ENCODE measurements at places on chromosomes 4 and X.

DNA sequence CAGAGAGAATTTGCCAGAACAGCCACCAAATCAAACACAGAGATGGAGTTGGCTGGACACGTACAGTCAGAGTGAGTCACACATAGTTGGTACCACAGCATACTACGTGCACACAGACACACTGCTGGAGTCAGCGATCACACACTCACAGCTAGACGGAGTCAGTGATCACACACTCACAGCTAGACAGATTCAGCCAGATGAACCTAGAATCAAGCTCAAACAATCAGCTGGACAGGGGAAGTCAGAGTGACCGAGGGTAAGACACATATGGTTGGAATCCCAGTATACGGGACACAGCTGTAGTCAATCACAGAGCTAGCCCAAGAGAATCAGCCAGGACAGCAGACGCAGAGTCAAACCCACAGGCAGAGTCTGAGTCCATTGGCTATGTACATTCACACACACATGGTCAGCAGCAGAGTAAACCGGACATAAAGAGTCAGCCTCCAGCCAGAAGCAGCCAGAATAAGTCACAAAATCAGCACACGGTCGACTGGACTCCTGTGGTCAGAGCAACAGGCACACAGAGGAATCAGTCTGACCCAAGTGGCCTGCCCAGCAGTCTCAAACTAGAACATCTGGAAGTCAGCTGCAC lies 4.6 kb downstream of the SLC38A5 start:
- no peak for DNase-seq

DNA sequence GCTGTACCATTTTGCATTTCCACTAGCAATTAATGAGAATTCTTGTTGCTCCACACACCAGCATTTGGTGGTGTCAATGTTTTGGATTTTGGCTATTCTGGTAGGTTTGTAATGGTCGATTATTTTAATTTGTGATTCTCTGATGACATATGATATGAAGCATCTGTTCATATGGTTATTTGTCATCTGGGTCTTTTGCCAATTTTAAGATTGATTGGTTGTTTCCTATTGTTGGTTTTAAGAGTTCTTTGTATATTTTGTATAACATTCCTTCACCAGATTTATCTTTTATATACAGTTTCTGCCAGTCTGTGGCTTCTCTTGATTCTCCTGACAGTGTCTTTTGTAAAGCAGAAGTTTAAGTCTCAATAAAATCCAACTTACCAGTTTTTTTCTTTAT lies 18.5 kb upstream of the BDH2 start:
- DNase-seq = no peak

DNA sequence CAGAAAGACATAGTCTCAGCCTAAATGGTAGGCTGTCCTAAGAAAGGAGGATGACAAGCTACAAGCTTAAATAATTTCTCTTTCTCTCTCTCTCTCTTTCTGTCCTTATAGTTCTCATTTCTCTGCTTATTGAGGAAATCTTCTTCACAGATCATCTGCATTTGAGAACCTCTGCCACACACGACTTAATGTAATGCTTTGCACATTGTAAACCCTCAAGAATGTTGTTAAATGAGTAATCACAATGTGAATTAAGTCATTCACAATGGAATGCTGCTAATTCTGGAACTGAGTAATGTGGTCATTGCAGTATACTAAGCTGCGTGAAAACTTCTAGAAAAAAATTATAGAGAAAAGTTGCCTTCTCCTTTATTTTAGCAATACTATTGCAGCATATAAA lies 508.9 kb upstream of the FTHL17 start:
- DNase-seq = no peak

- no peak for DNase-seq
Observed at GRCh38 chr4:108543359-108543968, 76.9 kb upstream of the RPL34 start.

GRCh38 chrX:2452799-2453198 lies 48.0 kb downstream of the DHRSX start:
- no peak for DNase-seq

DNA sequence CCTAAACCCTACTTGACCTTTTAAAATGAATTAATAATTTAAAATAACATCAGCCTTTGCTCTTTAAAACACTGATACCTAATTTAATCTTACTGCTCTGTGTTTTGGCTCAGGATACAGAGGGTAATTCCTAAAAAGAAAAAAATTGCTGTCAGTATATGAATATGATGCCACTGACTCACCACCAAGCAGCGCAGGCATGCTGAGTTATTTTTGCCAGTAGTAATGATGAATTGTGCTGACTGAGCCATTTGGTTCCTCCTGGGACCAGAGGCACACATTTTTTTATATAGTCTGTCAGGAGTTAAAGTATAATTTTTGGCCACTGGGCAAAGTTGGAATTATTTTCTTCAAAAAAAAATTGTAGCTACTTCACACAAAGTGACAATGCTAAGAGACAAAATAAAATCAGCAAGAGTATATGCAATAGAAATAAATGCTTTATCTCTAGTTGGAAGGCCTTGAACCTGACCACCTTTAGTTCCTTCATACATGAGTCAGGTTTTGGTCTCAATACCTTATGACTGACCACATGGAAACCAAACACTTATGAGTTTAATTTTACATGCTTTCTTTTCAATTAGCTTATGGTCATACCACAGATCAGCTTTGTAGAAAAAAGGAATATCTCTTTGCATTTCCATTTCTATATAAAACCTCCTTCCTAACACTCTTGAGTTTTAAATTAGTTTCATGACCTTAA lies 115.1 kb downstream of the PPP3CA start:
- no peak for DNase-seq

- DNase-seq = no peak
Observed at GRCh38 chrX:19630776-19631707, 115.7 kb upstream of the MAP3K15 start.

- no peak for DNase-seq
Observed at GRCh38 chrX:6729626-6730025, 194.7 kb upstream of the VCX3A start.

GRCh38 chr4:22428441-22428840 lies 87.4 kb downstream of the ADGRA3 start:
- no peak for DNase-seq

DNA sequence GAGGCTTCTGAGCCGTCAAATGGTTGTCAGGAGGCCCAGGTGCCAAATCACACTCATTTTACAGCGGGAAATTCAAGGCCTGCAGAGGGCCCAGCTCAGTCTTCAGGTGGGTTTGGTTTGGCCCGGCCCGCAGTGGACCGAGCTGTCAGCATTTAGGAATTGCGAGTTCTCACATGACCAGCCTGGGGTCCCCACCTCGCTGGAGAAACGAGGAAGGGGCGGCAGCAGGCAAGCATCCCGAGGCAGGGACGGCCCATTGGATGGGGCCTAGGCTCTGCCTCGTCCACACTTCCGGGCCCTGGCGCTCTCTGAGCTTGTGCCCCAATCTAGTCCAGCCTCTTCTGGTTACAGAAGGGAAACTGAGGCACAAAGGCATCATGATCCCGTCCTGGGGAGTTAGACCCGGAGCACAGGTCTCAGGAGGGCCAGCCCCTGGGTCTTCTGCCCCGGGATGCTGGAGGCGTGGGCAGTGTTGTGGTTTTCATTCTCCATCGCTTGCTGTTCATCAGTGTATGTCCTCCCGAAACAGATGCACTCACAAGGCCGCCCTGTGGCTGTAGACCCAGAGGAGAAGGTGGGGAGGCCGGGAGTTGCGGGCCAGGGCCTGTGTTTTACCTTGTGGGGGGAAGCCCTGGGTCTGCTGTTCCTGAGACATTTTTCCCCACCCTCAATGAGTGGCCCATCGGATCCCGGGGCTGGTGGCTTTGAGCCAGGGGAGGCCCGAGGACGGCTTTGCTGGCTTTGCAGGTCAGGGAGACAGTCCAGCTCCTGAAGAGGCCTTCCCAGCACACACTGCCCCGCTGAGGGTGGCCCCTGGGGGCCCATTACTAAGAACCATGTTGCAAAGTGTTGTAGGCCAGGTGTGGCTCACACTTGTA lies 8.9 kb downstream of the PSAPL1 start:
- no peak for DNase-seq

DNA sequence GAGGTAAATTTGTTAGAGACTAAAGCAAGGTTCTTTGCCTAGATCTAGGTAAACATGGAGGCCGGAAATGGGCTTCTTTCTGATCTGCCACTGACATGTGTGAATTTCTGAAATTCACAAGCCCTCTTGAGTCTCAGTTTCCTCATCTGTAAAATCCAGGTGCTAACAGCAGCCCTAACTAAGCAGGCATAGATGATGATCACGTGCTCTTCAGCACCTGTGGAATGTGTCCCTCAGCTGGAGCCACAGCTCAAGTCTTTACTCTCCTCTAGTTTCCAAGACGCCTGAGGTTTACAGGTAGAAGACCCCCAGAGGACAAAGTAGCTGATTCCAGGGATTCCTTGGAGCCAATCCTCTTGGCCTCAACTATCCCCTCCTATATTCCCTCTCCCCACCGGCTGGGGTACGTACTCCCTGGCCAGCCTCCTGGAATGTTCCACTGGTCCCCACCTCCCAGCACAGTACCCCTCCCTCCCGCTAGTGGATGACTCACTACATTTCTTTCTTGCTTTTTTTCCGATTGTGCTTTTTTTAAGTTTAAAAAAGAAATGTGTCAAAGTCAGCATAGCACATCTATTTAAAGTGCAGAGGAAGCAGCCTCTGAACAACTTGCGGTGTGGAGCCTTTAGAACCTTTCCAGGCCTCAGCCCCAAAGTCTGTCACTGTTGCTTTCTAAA lies 98.4 kb downstream of the PHKA2 start:
- no peak for DNase-seq

DNA sequence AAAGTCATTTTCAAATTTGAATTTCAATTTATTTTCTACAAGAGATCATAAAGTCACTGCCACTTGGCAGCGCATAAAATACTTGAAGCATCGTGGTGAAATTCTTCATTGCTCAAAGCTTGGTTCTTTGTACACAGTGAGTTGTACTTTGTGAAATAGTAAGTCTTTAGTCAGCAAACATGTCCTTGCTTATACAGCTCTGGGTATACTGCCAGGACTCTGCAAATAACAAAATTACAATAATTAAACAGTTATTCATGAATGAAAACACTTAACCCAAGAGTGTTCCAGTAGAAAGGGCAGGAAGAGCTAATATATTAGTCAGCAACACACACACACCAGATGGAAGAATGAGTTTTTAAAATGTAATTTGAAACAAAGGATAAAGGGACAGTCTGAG lies 1300.9 kb upstream of the DIAPH2 start:
- peak; percentile 47 for DNase-seq

- DNase-seq = no peak
Observed at GRCh38 chr4:17511051-17511450, 839 bp downstream of the QDPR start.

GRCh38 chrX:46184749-46185148 lies 360.5 kb downstream of the ZNF674 start:
- no peak for DNase-seq

GRCh38 chrX:150202641-150203247 lies 160.4 kb upstream of the MAMLD1 start:
- no peak for DNase-seq

- DNase-seq = no peak
Observed at GRCh38 chr4:159508917-159509500, 406.1 kb downstream of the RAPGEF2 start.

DNA sequence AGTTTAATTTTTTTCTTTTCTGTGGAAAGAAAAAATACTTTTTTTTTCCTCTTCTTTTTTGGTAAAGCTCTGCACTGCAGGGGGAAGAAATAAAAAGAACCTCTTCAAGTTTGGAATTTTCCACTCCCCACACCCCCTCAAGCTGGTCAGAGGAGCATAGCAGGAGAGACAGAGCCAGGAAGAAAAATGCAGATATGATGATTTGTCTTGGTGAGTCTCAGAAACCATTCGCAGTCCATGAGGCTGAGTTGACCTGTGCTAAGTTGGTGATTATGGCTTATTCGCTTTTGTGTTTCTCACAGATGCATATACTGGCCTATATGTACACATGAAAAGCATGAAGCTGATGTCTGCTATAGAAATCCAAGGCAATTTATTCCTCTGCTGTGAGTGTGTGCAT lies 205.9 kb downstream of the LDB2 start:
- no peak for DNase-seq

DNA sequence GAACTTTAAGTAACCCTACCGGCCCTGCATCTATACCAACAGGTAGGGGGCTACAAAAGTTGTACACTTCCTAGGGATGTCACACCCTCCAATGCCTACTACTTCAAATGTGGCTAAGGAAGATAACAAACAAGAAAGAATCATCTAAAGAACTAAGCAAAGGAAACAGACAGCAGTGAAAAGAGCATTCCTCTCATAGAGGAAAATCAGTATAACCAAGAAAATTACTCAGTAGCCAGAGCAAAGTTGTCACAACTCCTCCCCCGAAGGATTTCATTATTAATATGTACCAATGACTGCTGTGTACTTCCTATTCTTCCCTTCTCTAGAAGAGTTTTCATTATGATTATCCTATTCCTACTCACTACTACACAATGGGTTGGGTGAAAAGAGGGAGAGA lies 12.6 kb downstream of the ANKRD17 start:
- DNase-seq = no peak

- no peak for DNase-seq
Observed at GRCh38 chr4:53590187-53590586, 1.1 kb downstream of the LNX1 start.

DNA sequence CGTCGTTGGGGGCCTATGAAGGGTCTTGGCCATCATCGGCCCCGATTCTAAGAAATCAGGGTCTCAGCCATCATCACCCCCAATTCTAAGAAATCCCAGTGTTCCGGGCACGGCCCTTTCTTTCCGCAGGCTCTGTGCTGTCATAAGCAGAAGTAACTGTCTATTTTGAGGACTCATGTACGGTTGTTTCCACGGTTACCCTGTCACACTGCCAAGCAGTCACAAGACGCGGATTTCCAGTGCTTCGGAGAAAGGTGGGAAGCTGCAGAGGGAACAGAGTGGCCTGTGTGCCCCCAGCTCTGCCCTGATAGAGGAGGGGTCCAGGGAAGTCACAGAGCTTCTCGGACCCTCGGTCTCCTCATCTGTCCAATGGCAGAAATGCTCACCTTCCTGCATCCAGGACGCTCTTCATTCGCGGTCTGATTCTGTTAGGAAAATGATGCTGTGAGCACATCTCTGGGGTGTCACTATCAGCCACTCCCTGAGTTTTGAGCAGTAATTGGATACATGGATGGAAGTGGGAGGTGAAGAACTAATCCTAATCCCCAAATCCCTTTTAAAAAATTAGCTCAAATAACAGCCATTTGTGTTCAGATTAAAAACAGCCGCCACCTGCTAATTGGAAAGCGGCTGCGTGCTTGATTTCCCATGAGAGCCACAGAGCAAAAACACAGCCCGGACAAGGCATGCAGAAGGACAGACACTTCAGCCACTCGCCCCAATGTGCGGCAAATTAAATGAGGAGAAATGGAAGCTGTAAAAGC lies 73.1 kb downstream of the WFS1 start:
- DNase-seq = peak; percentile 36

Data from NCI-H1105 (cell line).